Bone marrow (tissue), 2 donors: ENCODE measurements at places on chromosomes 7 and 10.

DNA sequence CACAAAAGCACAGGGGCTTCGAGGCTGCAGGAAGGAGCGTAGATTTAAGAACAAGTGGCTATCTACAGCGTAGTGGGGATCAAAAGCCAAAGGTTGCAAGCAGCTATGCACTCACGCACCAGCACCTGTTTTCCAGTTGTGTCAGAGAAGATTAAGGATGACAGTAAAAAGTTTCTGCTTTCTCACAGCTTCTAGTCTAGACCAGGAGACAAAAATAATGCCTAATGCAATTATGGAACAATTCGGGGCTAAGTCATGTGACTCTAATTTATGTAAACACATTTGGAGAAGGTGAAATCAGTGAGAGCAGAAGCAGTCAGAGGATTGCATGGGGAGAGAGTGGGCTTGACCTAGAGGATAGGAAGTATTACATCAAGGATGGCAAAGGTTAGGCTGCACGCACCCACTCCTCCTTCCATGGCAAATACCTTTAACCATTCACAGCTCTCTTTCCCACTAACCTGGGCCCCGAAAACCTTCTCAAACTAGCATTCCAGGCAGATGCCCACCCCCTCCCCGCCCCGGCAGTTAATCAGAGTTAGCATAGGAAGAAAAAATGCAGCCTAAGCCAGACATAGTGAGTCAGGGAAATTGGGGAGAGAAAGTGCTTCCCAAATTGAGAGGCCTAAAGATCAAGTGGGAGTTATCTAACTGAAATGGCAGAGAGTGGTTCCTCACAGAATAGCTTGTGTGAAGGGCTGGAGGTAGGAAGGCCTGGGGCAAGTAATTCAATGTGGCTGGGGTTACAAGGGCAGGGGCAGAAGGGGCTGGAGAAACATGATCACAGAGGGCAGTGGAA lies 48.2 kb upstream of the GPAM start:
- no peak for DNase-seq

- DNase-seq, result no peak
Observed at GRCh38 chr10:133440633-133441285, 13.0 kb upstream of the SCART1 start.

DNA sequence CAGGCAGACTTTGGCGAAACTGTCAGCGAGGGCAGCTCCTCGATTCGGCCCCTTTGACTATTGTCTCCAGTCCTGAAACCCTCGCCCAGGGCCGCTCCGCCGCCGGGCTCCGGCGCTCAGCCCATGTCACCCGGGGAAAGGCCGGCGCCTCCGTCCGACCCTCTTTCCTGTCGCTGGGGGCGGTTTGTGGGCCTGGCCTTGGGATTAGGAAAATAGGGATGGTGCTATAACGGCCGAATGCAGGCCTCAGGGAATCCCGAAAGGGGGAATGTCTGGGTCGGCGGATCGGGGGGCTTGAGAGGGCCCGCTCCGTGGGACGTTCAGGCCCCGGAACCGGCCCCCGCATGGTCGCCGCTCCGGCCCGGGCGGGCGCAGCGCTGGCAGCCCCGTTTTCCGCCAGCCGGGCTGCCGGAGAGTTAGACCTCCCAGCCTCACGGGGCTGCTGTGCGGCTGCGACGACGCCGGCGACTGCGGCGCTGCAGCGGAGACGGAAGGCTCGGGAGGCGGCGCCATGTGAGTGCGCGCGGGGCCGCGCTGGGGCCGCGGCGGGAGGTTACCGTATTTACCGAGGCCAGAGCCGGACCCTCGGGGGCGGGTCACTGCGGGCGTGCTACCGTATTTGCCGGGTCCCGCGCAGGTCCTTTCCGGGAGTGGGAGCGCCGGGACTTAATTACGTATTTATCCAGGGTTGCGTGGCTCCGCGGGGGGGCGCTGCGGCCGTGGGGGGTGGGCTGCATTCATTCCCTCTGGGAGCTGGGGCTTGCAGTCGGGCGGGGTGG lies 25.9 kb downstream of the ZNF775 start:
- DNase-seq, result peak; percentile 72

DNA sequence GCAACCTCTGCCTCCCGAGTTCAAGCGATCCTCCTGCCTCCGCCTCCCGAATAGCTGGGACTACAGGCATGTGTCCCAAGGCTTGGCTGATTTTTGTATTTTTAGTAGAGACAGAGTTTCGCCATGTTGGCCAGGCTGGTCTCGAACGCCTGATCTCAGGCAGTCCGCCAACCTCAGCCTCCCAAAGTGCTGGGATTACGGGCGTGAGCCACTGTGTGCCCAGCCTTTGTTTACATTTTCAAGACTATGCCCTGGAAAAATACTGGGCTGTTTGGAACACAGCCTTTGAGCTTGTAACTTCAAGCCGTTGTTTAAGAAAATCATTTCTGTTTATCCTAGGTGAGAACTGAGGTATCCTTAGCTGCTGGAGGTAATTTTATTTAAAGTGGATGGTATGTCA lies 1.9 kb downstream of the ZKSCAN1 start:
- no peak for DNase-seq

- no peak for DNase-seq
Observed at GRCh38 chr10:45425621-45426563, 51.9 kb downstream of the ALOX5 start.

- DNase-seq, result no peak
Observed at GRCh38 chr10:31939797-31940708, 11.4 kb upstream of the ARHGAP12 start.

- DNase-seq, result no peak
Observed at GRCh38 chr7:81845744-81846241, 75.9 kb upstream of the HGF start.

DNA sequence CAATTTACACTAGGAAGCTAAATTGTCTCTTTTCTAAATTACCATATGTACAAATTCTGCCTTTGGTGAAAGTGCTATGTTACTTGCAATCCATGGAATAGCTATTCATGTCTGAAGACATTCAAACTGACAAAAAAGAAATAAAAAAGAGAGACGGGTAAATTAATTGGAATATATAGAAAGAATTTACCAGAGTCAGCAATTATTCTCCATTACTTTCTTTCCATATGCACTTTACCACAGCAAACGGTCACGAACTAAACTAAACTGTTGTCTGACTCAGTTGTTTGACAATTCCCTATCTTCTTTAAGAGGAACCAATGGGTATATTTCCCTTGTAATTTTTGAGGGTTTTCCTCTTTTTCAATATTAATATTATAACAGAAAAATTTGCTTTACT lies 85.7 kb downstream of the HOXA1 start:
- no peak for DNase-seq

- DNase-seq, result no peak
Observed at GRCh38 chr7:4003503-4003902, 678.6 kb upstream of the FOXK1 start.

DNA sequence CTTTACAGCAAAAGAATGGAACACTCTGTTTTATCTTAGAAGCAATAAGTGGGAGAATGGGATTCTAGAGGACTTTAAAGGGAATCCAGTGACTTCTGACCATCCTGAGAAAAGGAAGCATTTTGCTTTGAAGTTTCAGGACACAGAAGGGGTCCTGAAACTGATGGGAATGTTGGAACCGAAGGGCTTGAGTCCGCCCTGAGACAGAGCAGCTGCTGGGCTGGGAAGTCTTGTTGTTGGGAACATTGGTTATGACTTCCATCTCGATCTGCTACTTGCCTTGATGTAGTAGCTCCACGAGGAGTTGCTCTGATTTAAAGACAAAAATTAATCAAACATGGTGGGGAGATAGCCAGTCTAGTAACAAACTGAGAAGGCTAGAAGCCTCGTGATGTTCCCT lies 177.6 kb downstream of the JCAD start:
- no peak for DNase-seq

DNA sequence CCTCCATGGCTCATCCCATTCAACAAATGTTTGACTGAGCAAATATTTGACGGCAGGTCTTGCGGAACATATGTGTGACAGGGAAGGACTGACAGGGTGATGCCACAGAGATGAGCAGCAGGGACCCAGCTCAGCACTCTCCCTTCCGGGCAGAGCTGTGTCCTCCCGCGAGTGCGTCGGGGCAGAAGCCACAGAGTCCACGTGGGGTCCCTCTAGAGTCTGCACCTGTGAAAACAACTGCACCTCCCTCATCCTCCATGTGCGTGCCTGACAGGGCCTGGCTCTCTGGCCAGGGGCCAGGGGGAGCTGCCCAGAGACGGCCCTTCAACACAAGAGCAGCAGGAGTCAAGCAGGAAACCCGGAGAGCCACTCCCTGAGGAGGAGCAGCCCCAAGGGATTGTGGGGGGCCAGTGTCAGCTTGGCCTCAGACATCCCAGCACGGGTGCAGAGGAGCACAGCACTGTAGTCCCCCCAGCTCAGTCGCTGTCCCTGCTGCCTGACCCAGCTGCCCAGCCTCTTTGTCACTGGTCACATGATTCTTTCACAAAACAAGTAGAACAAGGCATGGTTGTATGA lies 83.6 kb upstream of the TMEM72 start:
- no peak for DNase-seq

- no peak for DNase-seq
Observed at GRCh38 chr10:69842020-69842419, 40.3 kb downstream of the COL13A1 start.

DNA sequence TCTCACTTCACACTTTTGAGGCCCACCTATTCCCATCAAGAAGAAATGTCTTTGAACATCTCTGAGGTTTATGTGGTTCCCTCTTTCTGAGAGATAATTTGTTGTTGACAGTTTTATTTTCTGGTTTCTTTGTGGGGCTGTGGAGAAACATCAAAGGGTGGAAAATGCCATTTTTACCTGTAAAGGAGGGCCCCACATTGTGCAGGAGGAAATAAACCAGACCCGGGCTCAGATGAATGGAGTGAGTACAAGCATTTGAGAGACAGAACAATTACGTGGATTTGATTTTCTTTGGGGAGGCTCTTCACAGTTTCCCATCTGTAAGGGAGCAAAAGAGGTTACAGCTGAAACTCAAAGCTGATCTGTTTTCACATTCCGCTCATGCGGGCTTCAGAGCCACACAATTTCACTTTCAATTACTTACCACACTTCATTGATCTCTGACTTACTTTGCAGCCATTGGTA lies 29.8 kb downstream of the ITPRIP start:
- DNase-seq, result no peak

- DNase-seq, result no peak
Observed at GRCh38 chr10:101070098-101070497, 8.3 kb downstream of the KAZALD1 start.

- DNase-seq, result no peak
Observed at GRCh38 chr7:6419310-6419773, 28.4 kb downstream of the DAGLB start.

DNA sequence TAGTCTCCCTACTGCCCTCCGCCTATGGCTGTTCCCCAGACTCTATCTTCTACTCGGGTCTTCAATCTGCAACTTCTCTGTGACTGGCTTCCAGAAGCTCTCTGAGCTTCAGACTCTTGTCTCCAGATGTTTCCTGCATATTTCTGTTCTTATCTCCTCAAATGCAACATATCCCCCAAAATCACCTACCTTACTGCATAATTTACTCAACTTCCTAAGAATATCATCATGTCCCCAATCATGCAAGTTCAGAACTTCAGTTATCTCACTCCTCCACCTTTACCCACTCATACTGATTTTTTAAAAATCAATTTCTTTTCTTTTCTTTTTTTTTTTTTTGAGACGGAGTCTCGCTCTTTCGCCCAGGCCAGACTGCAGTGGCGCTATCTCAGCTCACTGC lies 68.8 kb downstream of the RAPGEF5 start:
- DNase-seq, result no peak

GRCh38 chr7:15280078-15280733 lies 281.6 kb downstream of the AGMO start:
- DNase-seq, result no peak

- DNase-seq, result no peak
Observed at GRCh38 chr10:69353977-69354635, 62.6 kb downstream of the TACR2 start.

- DNase-seq, result no peak
Observed at GRCh38 chr7:75596727-75597614, 104.9 kb downstream of the SPDYE5 start.

GRCh38 chr7:150787321-150788281 lies 12.6 kb downstream of the TMEM176B start:
- no peak for DNase-seq

DNA sequence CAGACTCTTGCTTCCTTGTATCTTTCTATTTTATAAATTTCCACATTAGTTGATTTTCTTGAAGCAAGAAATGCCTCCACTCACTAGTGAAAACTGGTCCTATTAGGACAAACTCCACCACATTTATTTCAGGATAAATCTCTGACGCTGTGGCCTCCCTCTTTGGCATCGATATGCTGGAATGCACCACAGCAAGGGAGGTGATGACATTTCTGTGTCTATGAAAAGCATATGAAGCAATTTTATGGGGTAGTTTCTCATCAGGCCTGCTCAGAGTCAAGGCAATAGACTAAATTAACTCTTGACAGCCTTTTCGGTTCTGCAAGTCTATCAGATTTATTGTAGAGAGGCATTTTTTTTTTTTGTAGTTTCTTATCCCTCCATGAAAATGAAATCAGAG lies 304.4 kb downstream of the ZEB1 start:
- DNase-seq, result no peak

DNA sequence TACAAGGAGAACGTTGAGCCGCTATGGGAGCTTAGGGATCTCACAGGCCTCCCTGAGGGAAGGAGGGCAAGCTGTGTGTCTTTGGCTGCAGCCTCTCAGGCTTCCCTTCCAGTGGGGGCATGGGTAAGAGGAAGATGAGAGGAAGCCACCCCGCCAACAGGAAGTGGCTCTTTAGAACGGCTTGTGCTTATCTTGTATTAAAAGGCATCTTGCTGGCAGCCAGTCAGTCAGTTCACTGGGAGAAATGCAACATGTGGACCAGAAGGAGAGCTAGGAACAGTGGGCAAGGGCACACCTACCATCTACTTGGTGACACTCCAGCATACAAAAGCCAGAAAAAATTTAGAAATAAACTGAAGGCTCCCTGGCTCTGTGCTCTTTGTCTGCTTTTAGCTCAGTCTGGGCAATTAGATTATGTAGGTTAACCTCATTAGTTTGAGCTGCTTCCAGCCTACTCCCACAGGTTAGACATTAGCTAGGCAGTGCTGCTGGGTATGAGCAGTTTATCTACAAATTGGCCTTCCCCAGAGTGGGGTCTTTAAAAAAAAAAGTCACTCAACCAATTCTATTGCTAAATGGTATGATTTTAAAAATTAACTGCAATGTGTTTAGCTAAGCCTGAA lies 595.9 kb downstream of the KCNMA1 start:
- DNase-seq, result no peak

GRCh38 chr10:97715259-97715874 lies 1.8 kb downstream of the MARVELD1 start:
- DNase-seq, result no peak
